ENCODE measurements at places on chromosomes 11 and 22. TPM values are rescaled to one million over a fixed set of nuclear protein-coding genes. Genes with fewer than 3 reads are reported as not detected.

Gene SCGB1A1
- total RNA-seq, result not detected

Gene LGALS12
- total RNA-seq, result not detected

Gene C22orf42
- not detected for total RNA-seq

Gene SLN
- total RNA-seq, result not detected

Data from thyroid gland (tissue), 4 donors.